Psoas muscle (tissue), 8 donors: ENCODE measurements at places on chromosomes 5 and 9. TPM values are rescaled to one million over a fixed set of nuclear protein-coding genes. Genes with fewer than 3 reads are reported as not detected.

DNA sequence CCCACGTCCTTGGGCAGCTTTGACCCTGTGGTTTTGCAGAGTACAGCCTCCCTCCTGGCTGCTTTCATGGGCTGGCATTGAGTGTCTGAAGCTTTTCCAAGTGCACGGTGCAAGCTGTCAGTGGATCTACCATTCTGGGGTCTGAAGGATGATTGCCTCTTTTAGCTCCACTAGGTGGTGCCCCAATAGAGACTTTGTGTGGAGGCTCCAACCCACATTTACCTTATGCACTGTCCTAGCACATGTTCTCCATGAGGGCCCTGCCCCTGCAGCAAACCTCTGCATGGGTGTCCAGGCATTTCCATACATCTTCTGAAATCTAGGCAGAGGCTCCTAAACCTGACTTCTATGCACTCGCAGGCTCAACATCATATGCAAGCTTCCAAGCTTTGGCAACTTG lies 644.2 kb upstream of the CDH9 start:
- no peak for DNase-seq

DNA sequence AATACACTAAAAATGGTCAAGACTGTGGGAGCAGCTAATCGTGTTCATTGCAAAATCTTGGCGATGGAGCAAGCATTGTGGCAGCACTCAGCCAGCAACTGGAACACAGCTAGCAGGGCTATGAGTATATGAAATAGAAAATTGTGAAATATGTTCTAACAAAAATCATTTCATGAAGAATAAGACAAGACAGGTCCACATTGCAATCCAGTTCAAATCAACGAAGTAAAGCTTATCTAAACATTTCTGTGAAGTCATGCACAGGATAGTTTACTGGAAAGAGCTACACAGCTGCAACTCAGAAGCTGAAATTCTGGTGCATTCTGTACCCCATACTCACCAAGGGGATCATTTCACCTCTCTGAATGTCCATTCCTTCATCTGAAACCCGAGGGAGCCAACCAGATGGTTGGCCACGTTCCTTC lies 5.3 kb upstream of the NFIL3 start:
- no peak for DNase-seq

DNA sequence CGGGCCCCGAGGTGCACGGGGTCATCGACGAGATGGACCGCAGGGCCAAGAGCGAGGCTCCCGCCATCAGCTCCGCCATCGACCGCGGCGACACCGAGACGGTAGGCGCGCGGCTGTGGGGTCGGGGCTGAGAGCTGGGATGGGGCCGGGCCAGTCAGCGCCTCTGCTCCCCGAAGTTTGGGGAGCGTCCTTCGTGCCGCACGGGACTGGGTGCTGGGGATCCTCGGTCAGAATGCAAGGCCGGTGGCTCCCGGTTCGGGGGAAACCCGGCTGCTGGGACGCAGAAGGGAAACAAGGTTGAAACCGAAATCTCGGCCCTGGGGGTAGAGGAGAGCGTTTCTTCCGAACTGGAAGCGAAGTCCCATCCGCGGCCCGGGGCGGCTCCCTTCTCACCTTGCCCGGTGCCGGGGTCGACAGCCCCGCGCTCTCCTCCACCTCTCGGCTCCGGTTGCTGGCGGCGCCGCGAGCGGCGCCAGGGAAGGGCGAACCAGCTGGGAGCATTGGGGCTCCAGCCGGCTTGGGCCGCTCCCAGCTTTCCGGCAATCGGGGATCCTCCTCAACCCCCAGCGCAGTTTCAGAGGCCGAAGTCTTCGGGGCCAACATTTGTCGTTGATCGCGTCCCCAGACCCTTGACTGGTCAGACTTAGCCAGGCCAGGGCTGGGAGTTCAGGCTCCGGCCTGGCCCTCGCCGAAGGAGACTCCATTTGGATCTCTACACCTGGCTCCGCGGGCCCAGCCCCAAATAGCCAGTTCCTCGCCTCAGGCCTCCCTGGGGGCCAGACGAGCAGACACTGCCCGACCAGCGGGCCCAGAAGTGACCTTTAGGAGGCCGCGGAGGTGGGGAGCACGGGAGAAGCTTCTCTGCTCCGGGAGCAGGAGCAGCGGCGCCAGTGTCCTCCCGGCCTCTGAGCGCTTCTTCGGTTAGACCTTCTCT lies 1.1 kb downstream of the LHX2 start:
- no peak for DNase-seq

DNA sequence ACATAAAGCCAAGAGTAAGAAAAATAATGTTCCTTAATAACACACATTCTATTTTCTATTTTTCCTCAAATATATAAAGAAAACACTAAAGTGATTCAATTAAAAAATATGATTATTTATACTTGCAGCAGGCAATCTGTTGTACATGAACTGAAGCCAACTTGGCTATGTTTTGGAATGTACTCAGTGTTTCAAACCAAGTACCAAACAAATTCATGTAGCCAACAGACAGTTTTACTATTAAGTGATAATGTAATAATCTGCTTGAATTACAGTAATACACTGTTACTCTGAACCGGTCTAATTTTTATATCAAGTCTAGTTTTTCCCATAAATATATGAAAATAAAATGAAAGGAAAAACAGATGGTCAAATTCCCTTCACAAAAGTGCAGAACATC lies 58.0 kb downstream of the CEP120 start:
- no peak for DNase-seq

SCGB3A2 gene
- not detected for total RNA-seq
